ENCODE measurements at places on chromosomes 7 and 10.

- peak; percentile 13 for DNase-seq
These were observed 2.0 kb downstream of the GGCT start for GRCh38 chr7:30502470-30503251.

DNA sequence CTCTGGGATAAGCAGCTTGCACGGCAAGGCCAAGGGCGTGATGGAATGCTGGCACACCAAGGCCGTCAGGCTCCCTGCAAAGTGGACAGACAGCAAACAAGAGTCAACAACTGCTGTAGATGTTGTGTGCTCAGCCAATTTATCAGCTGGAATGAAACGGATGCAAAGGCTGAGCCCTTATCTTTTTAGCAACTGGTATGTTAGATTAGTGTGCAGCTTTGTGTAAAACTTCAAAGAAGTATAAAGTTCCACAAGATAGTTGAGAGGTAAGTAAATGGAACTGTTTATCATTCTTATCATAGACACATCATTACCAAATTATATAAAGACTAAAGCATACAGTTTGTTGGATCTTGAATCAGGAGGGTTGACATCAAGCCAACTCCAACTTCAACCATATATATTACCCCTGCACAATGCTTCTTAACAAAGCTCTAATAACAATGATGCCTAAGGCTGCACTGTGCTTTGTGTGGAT lies 289.0 kb downstream of the TNS3 start:
- no peak for DNase-seq

- no peak for DNase-seq
These were observed 30.6 kb downstream of the TARP start for GRCh38 chr7:38242814-38243213.

- no peak for DNase-seq
These were observed 161.9 kb upstream of the PRR15 start for GRCh38 chr7:29401769-29402168.

DNA sequence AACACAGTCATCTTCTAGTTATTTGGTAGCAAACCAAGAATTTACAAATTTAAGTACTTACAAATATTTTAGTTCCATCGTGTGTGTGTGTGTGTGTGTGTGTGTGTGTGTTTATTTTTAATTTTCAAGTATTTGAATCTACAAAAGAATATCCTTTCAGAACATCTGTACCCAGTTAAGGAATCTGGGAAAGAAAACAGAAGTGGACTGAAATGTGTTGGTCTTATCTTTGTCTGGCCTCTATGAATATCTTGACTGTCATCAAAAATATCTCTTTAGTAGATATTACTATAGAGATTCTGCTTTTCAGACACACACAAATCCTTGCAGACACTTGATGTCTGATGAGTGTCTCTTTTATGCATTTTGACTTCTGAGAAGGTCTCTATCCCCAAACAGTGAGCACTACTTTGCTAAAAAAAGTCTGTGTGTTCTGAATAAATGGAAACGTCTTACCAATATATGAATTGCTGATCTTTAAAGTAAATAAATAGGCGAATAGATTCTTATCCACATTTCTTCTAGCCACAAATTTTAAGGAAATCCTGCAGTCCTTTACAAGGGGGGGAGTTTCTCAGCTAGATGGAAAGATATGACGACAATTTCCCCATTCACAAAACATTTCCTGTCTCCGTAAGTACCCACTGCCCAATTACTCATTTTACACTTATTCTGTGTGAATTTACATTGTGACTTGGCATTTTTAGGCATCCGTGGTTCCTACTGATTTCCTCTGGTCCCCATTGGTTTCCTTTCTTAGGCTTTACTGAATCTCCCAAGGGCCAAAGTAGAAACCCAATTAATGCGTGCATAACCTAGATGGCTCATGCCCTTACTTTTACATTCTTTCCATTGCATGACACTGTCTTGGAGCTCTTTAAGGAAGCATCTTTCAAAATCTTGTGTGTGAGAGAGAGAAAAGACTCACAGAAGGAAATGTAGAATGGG lies 36.0 kb downstream of the NRCAM start:
- DNase-seq: peak; percentile 65

- no peak for DNase-seq
These were observed 73.1 kb downstream of the ADCYAP1R1 start for GRCh38 chr7:31125171-31125570.

- DNase-seq: no peak
These were observed 12.0 kb downstream of the PNLIPRP2 start for GRCh38 chr10:116632596-116633215.

Data from suppressor macrophage treated with lipopolysaccharide for 1 hour (primary cell).